ENCODE measurements at places on chromosomes 7 and 10.
A peak's percentile ranks its signal among the peaks of the same experiment; 100 is the strongest.

- DNase-seq: peak; percentile 60
Measured at GRCh38 chr10:97553575-97554031, 19.0 kb upstream of the ANKRD2 start.

GRCh38 chr10:75905490-75905889, 474.1 kb downstream of the LRMDA start:
- no peak for DNase-seq

GRCh38 chr10:44017483-44018145, 367.3 kb downstream of the CXCL12 start:
- no peak for DNase-seq

DNA sequence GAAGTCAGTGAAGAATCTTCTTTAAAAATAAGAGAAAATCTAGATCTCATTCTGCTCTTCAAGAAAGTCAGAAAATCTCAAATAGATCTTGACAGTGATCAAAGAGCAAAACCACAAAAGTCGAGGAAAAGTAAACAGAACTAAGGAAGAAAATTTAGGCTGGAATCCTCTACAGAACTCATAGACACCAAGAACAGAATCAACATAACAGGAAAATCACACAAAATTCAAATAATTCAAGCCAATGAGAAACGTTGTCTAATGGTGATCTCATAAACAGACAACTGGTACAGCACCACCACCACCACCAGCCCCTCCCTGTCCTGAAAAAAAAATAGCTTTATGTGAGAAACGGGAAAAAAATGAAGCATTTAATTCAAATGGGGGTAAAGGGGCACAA, 6.9 kb downstream of the ITGB1 start:
- no peak for DNase-seq

- DNase-seq: no peak
Measured at GRCh38 chr7:129865925-129866201, 86.9 kb downstream of the UBE2H start.

DNA sequence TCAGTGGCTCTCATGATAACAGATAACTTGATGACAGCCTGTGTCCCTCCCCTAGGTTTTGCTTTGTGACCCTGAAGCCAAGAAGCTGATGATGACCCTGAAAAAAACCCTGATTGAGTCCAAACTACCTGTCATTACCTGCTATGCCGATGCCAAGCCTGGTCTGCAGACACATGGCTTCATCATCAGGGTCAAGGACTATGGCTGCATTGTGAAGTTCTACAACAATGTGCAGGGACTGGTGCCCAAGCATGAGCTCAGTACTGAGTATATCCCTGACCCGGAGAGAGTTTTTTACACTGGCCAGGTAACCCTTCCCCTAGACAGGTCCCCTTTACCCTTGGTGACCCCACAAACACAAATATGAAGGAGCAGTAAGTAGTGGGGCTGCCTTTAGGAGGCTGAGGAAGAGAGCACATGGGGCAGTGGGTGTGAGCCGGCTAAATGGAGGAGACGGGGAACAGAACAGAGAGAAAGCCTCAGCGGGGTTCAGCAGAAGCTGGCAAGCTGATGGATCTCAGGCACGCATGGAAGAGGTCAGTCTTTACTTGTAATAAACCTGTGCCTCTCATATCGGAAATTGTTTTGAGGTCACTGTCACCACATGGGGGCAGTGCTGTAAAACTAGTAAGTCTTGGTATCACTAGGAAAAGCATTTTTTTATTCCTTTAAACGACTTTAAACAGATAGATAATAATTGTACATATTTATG, 20.2 kb downstream of the PDCD11 start:
- peak; percentile 59 for DNase-seq

GRCh38 chr7:1721047-1721690, 51.1 kb downstream of the ELFN1 start:
- DNase-seq: no peak

Data from GM13976 (cell line).